ENCODE measurements at places on chromosomes 11 and 22.

DNA sequence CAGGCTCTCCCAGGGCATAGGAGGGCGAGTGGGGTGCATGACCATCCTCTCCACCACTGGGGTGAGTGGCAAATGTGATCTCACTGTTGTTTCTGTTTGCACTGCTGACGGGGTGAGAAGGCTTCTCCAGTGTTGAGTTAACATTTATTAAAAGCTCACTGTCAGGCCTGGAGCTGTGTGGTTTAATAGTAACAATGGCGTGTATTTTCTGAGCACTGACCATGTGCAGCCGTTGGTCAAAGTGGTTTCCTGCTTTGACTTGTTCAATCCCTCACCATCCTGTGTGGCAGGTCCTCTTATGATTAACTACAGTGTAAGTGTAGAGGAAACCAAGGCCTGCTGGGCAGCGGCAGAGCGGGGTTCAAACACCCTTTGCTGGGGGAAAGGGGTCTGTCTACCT lies 4.4 kb downstream of the A4GALT start:
- no peak for DNase-seq

DNA sequence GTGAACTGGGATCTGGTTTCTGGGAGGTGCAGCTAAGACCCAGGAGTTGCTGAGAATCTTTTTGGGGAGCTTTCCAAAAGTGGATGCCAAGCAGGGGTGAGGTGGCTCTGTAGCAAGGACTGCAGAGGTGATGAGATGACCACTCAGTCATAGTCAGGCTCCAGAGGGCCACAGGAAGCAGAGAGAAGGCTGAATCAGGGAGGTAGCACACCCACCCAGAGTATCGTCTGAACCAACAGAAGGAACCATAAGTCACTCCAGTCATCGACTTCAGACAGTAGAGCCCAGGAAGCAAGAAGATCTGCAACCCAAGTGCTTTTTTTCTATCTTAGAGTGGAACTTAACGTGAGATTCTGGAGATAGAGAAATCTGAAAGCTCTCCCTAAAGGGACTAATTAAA lies 335.7 kb upstream of the MPPED2 start:
- peak; percentile 16 for DNase-seq

- DNase-seq: no peak
These were observed 21.6 kb downstream of the PPARA start for GRCh38 chr22:46171940-46172339.

GRCh38 chr22:36580846-36581245 lies 51.9 kb upstream of the EIF3D start:
- no peak for DNase-seq

GRCh38 chr11:134679592-134679991 lies 267.6 kb upstream of the B3GAT1 start:
- no peak for DNase-seq

DNA sequence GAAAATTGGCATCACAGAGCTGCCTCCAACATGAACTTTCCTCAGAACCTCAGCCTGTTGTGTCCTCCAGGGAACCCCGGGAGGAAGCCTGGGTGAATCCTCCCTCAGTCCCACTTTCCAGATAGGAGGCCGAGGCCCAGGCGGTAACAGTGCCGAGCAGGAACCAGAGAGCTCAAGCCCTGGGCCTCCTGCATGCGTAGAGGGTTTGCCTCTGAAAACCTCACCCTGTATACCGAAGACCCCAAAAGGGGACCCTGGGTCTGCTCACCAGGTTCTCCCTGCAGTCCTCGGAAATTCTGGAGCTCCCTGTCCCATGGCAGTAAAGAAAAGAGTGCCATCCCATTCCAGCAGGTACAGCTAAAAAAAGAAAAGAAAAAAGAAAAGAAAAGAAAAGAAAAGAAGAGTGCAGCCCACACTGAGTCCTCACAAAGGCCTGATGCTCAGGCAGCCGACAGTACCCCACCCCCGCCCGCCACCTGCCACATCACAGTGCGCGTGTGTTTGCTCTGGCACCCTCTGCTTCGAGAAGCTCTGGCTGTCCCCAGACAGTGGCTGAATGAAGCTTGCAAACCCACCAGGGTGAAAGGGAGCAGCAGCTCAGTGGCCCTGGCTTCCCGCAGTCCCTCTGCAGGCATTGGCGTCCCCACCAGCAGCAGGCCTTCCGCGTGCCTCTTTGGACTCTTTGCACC lies 28.4 kb upstream of the FADD start:
- no peak for DNase-seq

- no peak for DNase-seq
These were observed 56.6 kb downstream of the FAM83F start for GRCh38 chr22:40051322-40051721.

DNA sequence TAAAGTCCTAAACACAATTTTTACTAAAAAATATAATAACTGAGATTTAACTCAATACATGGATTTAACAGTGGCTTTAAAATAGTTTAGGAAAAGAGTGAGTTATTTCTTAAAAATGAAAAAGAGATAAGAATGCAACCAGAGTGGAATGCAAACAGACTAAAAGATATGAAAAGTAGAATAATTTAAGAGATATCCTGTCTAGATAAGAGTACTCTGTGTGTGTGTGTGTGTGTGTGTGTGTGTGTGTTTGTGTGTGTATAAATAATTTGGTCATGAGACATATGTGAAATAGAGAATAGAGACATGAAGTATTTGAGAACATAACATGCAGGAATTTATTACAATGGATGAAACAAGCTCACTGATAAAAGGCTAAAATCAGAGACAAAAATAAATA lies 986.9 kb upstream of the CHORDC1 start:
- no peak for DNase-seq

DNA sequence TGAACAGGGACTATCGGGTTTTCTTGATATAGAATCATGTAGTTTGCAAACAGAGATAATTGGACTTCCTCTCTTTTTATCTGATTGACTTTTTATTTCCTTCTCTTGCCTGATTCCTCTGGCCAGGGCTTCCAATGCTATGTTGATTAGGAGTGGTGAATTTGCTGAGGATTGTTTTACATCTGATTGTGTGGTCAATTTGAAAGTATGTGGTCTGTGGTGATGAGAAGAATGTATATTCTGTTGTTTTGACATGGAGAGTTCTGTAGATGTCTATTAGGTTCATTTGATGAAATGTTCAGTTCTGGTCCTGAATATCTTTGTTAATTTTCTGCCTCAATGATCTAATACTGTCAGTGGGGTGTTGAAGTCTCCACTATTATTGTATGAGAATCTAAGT lies 713.2 kb upstream of the CCDC179 start:
- DNase-seq: no peak

DNA sequence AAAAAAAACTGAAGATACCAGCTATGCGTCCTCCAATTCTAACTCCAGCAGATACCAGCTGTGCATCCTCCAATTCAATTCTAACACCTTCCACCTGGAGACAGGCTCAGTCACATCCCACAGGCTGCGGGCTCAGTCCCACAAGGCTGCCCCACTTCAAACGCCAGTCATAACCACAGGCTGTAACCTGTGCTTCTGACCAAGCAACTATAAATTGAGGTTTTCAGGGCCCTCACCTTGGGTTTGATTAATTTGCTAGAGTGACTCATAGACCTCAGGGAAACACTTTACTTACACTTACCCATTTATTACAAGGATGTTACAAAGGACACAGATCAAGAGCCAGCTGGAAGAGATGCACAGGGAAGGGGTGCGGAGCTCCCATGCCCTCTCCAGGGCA lies 32.4 kb upstream of the MSANTD2 start:
- no peak for DNase-seq

DNA sequence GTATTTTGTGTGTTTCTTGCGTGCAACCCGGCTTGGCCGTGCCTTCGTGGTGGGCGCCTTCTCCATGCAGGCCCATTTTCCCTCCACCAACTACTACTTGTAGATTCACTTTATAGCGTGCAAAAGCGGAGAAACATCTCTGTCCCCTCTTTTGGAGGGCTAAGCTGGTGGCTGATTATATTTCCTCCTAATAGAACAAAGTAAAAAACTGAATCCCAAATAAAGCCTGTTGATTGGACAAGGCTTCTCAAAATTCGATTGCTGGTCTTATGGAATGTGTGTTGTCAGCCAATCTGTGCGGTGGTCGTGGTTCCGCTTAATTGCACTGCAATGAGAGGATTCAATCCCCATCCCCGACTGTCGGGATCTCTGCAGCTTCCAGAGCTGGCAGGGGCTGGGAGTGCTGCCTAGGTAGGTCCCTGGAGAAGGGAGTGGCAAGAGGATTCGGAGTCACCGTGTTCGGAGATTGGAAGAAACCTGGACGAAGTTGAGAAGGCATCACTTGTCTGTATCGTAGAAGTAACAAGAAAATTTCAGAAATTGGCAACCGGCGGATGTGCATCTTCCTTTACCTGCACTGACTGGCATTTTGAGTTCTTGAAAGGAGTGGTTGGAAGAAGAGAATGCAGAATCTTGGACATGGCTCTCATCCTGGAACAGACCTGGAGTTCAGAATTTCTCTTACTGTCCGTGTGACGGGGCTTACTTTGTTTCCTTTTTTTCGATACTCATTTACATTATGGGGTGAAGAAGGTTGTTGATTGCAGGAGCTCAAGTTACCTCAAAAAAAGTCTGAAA lies 1.1 kb downstream of the HMGXB4 start:
- peak; percentile 21 for DNase-seq

- no peak for DNase-seq
These were observed 985 bp upstream of the UPB1 start for GRCh38 chr22:24494167-24494527.

DNA sequence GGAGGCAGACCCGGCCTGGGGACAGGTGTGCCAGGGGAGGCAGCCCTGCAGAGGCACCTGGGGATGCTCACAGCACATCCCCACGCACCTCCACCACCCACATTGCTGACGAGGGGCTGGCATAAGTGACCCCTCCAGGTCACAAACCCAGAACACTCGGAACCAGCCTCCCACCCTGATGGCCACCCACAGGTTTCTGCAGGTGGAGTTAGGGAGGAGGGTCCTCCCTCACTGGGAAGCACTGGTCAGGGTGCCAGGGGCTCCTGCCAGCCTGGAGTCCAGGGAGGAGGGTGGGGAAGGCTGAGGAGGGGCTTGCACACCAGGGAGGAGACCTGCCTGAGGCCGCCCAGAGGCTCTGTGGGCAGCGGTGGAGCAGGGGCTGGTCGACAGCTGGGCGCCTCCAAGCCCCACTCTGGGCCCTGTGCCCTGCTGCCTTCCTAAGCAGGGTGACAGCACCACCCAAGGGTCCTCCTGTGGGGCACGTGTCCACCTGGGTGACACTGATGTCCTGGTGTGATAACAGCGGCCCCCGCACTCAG lies 51.0 kb upstream of the CARS1 start:
- no peak for DNase-seq

DNA sequence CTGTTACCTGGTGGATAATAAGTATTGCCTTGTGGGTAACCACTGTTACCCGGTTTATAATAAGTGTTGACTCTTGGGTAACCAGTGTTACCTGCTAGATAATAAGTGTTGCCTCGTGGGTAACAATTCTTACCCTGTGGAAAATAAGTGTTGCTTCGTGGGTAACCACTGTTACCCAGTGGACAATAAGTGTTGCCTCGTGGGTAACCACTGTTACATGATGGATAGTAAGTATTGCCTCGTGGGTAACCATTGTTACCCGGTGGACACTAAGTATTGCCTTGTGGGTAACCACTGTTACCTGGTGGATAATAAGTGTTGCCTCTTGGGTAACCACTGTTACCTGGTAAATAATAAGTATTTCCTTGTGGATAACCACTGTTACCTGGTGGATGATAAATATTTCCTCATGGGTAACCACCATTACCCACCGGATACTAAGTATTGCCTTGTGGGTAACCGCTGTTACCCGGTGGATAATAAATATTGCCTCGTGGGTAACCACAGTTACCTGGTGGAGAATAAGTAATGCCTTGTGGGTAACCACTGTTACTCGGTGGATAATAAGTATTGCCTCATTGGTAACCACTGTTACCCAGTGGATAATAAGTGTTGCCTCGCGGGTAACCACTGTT lies 8.7 kb upstream of the NXPE4 start:
- no peak for DNase-seq

DNA sequence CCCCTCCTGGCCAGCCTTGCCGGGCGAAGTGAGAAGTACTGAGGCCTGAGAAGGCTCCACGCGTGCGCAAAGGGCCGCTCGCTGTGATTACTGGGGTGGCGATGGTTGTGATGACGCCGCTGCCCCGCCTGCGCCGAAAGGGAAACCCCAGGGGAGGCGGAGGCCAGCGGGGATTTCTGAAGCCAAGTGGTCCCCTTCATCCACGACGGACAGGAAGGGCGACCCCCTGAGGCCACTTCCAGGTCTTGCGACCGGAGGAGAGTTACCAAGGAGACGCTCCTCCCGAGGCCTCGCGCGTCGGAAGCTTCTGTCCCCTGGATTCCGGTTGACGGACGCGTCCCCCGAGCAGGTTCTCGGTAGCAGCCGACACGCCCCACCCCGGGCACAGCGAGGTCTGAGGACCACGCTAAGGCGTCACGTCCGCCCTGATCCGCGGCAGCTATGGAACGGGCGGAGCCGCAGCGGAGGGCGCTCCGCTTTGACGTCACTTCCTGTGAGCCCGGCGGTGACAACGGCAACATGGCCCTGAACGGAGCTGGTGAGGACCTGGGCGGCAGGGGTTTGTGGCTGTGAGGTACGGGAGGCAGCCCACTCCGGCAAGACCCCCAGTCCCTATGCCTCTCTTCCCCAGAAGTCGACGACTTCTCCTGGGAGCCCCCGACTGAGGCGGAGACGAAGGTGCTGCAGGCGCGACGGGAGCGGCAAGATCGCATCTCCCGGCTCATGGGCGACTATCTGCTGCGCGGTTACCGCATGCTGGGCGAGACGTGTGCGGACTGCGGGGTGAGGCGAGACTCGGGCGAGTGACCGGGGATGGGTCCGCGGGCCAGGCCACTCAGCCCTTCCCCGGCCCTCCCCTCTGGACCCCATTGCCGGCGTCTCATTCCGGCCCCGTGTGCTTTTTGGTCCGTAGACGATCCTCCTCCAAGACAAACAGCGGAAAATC lies at the start of gene ZNRD2:
Gene ZNRD2 (plus strand): TSS at position 505 of the 946 bp plus-strand sequence. CDS start 15 bp downstream, at position 520.
- peak; percentile 98 for DNase-seq

DNA sequence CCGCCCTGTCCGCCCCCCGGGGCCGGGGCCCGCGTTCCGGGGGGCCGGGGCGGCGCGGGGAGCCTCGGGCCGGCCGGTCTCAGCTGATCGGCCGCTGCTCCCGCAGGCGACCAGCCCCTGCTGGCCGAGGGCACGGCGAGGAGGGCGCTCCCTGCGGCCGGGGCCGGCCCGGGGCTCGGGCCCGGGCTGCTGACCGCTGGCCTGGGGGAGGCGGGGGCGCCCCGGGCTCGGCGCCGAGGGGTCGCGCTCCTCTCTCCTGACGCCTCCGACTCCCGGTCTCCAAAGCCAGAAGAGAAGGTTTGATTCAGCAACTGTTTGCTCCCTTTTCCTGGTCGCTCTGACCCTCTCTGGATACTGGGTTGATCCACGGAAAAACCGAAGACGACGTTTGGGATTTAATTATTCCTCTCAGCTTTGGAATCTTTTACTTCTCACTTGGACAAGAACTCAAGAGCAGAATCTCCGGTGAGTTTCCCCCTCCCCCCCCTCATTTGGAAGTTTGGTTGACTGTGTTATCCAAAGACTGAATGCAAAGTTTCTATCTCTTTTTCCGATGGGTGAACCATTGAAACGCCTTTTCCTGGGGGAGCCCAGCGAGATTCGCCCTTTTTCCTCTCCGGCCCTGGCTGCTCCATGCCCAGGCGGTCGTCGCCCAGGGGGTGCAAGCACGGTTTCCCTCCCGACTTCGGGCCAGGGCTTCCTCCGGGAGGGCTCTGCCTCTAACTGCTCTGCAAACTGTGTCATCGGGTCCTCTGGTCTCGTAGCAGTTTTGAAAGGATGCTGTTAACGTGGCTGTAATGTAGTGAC lies 725 bp downstream of the KDM2A start:
- peak; percentile 62 for DNase-seq

GRCh38 chr11:45532546-45532945 lies 132.9 kb downstream of the CHST1 start:
- no peak for DNase-seq

- no peak for DNase-seq
These were observed 57.7 kb upstream of the EP300 start for GRCh38 chr22:41034706-41035105.

GRCh38 chr11:112958670-112959069 lies 2.5 kb upstream of the NCAM1 start:
- peak; percentile 29 for DNase-seq

Data from RKO (cell line).